Hematopoietic multipotent progenitor cell treated with erythropoietin and hydrocortisone succinate and interleukin-3 and kit ligand, for 8 days (in vitro differentiated cells): ENCODE measurements at places on chromosomes 2 and 18.

GRCh38 chr2:58221909-58222308, 19.2 kb downstream of the FANCL start:
- DNase-seq: no peak

GRCh38 chr2:159933040-159933726, 129.2 kb downstream of the PLA2R1 start:
- no peak for DNase-seq

DNA sequence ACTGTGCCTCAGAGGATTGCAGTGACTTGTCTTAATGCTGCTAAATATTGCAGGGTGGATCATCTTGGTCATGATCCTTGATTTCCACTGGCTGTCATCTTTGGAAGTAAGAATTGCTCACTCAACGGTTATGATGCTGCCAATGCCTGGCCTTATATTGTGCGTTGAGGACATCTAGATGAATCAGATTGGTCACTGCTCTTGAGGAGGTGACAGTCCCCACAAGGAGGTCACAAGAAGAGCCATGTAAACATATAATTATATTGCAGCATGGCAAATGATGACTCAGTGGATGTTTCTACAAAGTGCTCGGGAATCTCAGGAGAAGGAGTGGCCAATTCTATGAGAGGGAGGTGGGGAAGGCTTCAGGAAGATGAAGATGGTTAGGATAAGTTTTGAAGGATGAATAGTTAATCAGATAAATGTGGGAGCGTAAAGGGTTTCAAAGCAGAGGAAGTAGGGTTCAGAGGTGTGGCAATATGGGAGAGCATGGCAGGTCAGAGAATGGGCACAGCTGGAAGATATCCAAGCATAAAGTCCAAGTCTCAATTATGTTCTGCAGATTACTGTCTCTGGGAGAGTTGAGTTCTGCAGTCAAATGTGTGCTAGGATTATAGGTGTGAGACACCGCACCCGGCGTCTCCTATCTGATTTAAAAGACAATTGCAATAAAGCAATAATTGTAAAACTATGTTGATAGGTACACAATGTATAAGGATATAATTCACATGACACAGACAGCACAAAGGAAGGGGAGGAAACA, 21.3 kb upstream of the TMEM131 start:
- no peak for DNase-seq

GRCh38 chr2:9800639-9800974, 42.7 kb upstream of the TAF1B start:
- DNase-seq: no peak

DNA sequence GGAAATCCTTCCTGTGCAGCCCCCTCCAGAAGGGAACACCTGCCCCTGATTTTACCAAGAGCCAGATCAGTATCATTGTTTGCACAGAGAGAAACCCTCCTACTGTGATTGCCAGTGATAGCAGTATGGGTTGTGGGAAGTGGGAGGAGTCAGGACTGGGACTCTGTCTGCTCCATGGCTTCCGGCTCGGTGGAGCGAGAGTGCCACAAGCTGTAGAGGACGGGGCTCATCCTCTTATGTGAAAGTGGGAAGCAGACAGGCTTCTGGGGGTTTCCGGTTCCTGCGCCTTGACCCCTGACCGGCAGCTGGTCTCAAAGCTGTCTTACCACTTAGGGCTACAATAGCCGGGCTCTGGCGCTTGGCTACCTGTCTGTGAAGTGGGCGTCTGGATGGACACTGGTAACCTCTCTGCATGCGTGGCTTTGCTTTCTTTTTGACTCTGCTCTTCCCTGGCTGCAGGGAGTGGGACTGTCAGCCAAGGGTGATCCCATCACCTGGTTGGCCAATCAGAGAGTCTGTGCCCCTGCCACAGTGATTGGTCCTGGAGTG, 79.7 kb downstream of the BCL2L11 start:
- DNase-seq: no peak

DNA sequence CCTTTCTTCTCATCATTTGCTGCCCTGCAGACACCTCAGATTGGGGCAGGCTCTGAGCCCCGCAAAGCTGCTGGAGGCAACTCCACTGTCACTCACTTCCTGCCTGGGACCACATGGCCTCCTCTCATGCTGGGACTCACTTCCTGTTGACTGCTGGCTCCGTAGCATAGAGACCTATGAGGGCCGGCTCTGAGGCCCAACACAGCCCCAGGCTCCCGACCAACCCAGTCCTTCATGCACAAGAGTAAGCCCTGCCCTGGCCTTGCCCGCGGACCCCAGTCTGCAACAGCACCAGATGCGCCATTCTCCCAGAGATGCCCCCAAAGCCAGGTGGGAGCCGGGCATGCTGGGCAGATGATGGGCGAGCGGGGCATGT, 55.7 kb downstream of the DNMT3A start:
- no peak for DNase-seq

DNA sequence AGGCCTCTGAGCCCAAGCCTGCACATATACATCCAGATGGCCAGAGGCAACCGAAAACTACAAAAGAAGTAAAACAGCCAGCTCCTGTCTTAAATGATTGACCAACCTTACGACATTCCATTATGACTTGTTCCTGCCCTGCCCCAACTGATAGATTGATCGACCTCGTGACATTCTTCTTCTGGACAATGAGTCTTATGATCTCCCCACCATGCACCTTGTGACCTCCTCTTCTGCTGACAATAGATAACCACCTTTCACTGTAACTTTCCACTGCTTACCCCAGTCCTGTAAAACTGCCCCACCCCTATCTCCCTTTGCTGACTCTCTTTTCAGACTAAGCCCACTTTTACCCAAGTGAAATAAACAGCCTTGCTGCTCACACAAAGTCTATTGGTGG, 670.0 kb upstream of the PKDCC start:
- peak; percentile 5 for DNase-seq

GRCh38 chr2:102262216-102263129, 48.9 kb upstream of the IL1RL1 start:
- no peak for DNase-seq

DNA sequence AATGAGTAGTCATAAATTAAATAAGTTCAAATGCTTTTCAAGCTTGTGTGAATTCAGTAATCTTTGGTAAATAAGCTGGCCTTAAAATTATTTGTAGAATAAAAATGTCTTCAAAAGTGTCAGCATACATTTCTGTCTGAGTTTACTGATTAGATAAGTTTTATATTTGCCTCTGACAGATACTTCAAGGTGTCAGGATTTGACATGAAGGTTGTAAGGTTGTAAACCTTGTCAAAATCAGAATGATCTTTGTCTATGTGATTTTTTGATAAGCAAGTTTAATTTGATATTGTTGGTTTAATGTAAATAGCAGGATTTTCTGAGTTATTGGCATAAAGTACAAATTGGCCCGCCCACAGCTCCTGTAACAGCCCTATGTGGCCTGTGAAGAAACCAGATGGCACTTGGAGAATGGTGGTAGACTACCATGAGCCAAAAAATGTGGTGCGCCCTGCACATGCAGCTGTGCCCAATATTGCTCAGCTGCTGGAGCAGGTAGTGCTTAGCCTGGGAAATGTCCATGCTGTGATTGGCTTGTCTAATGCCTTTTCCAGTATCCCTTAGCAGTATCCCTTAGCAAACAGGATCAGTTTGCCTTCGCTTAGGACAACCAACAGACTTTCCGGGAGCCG, 188.0 kb upstream of the SPHKAP start:
- no peak for DNase-seq

GRCh38 chr18:35694808-35695207, 113.3 kb downstream of the GALNT1 start:
- DNase-seq: no peak

DNA sequence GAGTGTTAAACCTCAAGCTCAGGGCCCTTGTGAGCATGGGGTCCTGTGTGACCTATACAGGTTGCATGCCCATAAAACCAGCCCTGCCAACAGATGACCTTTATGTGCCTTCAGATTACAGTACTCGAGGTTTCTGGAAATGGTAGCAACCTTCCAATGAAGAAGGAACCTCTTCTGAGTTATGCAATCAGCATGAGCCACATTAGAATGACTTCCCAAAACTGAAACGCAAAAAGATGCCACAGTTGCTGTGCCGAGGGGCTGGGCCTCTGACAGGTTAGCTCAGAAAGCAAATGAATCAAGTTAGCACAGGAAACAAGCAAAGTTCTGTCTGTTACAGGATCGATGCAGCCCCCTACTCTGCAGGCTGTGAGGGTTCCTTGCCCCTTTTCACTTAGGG, 37.7 kb downstream of the TGFA start:
- peak; percentile 21 for DNase-seq

DNA sequence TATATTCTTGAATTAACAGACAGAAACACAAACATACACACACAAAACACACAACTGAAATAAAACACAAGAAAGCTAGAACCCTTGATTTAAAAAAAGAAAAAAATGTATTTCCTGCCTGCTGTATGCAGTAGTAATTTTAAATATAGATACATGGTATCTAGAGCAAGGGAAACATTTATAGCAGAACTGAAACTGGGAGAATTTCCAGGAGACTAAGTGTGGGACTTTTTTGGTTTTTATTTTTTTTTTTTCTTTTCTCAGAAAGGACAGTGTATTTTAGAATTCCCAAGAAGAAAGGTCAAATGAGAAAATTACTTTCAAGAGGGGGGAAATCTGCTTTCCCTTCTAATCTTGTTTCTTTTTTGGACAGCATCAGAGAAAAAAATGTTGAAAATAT, 558.9 kb upstream of the PKDCC start:
- no peak for DNase-seq

- no peak for DNase-seq
Observed at GRCh38 chr18:35673682-35674081, 92.1 kb downstream of the GALNT1 start.

- DNase-seq: no peak
Observed at GRCh38 chr2:113025737-113026136, 20.5 kb downstream of the IL36A start.

DNA sequence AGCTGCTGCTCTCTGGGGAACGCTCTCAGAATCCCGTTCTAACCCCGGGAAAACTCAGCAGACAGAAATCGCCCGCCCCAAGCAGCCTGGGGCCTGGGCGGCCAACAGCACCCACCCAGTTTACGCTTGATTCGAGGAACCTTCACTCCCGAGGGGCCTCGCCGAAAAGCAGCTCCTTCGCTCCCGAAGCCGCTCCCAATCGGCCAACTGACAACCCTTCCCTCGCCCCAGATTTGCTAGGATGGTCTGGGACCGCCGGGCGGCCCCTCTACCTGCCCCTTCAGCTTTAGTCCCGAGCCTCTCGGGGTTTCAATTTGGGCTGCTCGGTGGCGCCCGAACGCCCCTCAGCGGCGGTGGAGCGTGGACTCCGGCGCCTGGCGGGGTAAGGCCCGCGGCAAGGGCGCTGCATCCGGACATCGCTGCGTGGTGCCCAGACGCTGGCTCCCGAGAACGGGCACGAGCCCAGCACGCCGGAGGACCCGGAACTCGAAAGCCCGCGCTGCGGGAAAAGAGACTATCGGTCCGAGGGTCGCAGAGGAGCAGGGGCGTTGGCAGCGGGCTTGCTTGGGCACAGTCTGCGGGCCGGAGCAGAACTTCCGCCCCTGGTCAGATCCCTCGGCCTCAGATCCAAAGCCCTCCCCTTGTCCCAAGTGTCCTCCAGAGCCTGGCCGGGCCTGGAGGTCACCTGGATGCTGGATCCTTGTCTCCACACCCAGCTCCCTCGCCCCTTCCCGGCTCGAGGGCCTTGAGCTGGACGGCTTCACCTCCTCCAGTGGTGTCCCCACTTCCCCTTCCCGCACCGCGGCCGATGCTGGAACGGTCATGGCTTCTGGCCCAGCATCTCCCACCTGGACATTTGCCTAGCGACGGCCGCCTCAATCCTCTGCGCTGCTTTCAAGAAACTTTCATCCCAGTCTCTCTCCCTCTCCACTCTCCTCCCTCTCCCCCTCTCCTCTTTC, 3.0 kb upstream of the OTX1 start:
- no peak for DNase-seq

DNA sequence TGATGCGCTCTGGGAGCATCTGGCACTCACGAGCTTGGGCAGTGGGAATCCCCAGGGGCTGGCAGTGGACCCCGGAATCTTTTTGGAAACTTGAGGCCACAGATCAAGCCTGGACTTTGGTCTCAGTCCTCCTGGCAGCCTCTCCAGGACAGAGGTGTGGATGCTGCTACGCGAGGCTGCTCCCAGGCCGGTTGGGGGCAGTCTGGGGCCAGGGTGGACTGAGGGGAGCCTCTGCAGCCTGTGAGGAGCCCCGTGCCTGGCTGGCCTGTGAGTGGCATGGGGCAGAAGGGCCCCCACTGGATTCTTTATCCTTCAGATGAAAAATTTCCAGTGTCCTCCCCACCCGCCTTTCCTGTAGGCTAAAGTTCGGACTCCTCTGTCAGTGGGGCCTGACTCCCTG, 12.7 kb upstream of the DES start:
- DNase-seq: no peak

GRCh38 chr2:196742216-196742615, 57.3 kb downstream of the GTF3C3 start:
- DNase-seq: no peak
